Brain (organoid and tissue), 16 donors: ENCODE measurements at places on chromosomes 5 and 9.

DNA sequence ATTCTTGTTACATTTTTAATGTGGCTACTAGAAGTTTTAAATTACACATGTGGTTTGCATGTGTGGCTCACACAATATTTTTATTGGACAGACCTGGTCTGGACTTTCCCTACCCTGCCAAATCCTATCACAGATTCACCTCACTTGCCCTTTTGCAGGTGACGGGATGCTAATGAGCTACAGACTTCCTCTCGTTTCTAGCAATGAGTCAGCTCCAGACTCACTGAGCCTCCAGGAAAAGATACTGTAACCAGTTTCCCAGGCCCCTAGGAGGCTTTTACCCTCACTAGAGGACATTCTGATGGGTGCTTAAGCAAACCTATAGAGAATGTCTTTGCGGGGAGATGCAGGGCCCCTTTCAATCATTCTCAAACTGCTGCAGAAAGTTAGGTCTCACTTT lies 135.4 kb downstream of the WDR41 start:
- DNase-seq: no peak

DNA sequence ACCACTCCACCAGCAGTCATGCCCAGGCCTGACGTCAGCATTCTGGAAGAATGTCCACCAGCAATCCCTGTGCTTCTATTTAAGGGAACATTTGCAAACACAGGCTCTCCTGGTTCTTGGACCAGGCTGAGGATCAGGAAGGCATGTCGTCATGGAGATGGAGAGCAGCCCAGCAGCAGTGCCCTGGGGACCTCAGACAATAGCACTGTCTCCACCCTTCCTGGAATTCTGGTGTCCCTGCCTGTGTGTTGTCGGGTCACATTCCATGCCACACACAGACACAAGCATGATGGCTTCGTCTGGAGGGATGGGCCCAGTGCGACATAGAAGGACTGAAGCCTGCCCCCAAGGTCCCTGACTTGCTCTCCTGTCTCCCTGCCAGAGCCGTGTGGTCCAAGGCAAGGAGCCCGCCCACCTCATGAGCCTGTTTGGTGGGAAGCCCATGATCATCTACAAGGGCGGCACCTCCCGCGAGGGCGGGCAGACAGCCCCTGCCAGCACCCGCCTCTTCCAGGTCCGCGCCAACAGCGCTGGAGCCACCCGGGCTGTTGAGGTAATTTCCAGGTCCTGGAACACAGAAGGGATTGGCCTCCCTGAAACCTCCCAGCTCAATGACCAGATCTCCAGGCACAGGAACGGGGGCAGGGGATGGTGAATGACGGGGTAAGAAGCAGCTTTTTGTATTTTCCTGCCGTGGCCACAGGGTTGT lies 43.8 kb downstream of the STOM start:
- no peak for DNase-seq

GRCh38 chr9:30504502-30504905 lies 1879.9 kb upstream of the ACO1 start:
- DNase-seq: peak; percentile 10

- DNase-seq: no peak
These were observed 12.5 kb upstream of the CTSL start for GRCh38 chr9:87713278-87713987.

- DNase-seq: peak; percentile 25
These were observed 214.7 kb downstream of the TRIO start for GRCh38 chr5:14357851-14358250.

GRCh38 chr5:169992789-169993484 lies 12.6 kb upstream of the INSYN2B start:
- no peak for DNase-seq

DNA sequence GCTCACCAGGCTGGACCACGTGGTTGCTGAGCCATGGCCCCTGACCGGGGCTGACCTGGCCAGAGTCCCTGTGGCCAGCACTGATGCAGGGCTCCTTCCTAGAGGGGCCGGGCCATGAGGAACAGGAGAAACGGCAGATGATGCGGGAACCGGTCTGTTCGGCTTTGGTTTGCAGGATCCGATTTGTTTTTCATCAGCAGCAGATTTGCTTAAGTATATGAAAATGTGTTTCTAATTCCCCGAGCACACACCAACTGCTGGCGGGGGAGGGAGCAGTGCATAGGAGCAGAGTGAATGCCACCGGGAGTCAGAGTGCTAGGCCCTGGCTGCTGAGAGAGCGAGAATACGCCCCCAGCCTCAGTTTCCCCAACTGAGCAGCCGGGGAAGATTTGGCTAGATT lies 13.6 kb downstream of the NTNG2 start:
- DNase-seq: no peak

GRCh38 chr5:151017897-151018296 lies 2.5 kb upstream of the GPX3 start:
- no peak for DNase-seq

DNA sequence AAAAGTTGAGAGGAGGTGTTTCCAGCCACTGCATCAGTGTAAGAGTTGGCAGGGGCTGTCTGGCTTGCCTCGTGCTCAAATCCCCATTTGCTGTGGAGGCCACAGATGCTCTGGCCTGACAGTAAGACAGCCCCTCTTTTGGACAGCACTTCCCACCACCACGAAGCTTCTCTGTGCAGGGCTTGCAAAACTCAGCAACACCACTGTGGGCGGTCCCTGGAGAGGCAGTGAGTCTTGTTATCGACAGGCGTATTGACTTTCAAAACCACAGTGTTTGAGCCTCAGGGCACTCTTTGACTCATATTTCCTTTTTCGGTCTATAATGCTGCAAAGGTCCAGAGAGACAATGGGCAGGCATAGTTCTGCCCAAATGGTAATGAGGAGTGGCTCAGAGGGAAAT lies 539.5 kb downstream of the EBF1 start:
- DNase-seq: no peak

DNA sequence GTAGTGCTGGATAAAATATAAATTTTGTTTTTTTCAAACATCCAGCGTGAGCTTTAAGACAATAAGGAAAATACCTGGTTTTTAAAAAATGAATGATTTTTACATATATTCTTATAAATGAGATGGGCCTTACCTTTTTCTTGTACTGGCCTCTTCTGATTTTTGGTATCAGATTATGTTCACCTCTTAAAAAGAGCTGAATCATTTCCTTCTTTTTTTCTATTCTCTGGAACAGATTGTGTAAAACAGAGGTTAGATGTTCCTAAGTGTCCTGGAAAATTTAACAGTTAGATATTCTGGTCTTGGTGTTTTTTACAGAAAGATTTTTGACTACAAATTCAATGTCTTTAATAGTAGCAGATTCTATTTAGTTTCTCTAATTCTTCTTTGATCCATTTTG lies 74.6 kb downstream of the NDUFAF2 start:
- no peak for DNase-seq

GRCh38 chr9:123020796-123021195 lies 12.7 kb upstream of the GPR21 start:
- DNase-seq: no peak
